ENCODE measurements at places on chromosomes 12 and 14.

DNA sequence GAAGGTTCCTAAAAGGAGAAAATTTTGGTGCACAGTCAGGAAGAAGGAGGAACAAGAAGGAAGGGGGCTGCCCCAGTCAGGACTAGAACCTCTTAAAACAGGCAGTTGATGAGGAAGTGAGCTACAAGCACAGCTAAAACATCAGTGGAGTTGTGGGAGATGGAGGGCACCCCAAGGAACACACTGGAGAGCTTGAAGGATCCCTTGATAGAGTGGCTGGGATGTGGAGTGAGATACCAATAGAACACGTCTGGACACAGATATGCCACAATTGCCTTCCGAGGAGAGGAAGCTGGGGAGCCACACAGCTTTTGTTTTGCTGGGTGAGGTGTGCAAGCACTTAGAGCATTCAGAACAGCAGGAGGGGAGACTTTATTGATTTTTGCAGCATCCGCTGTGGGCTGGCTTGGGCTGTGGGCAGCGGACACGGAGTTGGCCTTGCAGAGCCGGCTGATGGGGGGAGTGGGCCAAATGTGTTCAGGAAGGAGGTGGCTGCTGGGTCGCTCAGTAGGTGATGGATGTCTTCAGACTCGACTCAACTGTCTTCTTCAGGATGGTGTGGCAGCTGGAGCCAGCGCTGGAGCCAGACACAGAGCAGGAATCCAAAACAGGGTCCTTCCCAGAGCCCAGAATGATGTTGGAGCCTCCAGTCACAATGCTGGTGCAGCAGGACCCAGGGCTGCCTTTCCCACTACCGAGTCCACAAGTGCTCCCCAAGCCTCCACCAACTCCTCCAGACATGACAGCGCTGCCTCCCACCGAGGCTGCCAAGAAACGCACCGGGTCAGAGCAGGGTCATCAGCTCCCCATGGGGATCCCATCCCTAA is 4.7 kb upstream of the KRT79 start:
- no peak for DNase-seq

DNA sequence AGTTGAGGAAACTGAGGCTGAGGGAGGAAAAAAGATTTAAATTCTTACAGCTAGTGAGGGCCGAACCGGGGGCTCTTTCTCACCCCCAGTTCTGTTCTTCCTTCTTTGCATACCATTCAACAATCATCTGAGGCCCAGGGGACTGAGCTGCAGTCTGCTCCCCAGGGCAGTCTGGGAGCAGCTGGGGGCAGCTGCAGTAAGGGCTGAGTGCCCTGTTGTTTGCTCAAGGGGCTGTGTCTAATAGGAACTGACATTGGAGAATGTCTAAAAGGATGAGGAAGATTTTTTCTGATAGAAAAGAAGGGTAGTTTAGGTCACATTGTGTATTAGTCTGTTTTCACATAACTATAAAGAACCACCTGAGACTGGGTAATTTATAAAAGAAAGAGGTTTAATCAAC is 42.2 kb downstream of the SLC17A8 start:
- DNase-seq: no peak

DNA sequence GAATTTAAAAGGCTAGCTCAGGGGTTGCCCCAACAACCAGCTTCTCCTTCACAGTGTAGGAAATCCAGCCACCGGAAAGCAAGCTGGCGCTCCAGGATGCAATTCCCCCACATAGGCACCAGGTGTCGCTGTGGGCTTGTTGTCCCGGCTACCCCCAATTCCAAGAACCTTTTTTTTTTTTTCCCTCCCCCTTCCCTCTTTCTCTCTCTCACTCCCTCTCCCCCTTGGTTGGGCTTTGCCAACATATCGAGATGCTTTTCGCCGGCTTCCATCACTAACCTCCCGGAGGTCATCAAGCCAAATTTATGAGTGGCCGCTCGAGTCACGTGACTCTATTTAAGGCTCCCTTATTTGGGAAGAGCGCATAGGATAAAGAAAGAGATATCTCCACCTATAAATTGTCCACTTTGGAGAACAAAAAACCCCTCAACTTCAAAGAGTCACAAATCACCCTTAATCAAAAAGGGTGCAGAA is at the start of gene HOXC5:
Gene HOXC5 (plus strand): TSS at position 424 of the 474 bp plus-strand sequence. CDS start 73 bp downstream, outside the sequence.
- peak; percentile 98 for DNase-seq

- no peak for DNase-seq
Observed at GRCh38 chr14:93989939-93990338, 7.2 kb upstream of the CCDC197 start.

DNA sequence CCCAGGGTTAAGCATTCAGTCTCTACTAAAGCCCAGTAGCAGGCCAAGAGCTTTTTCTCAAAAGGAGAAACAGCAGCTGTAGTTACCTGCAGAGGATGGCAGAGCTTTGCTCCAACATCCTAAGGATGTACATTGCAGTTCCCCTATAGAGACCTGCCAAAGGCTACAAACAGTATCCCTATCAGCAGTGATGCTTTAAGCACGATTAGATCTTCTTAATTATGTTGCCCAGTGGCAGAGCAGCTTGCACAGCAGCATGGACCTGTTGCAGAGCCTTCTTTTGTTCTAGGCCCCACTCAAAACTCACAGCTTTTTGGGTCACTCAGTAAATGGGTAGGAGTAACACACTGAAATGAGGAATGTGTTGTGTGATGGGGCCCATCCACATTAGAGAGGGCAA is 46.4 kb upstream of the CRY1 start:
- no peak for DNase-seq

- no peak for DNase-seq
Observed at GRCh38 chr12:22682663-22683062, 57.7 kb downstream of the ETNK1 start.

DNA sequence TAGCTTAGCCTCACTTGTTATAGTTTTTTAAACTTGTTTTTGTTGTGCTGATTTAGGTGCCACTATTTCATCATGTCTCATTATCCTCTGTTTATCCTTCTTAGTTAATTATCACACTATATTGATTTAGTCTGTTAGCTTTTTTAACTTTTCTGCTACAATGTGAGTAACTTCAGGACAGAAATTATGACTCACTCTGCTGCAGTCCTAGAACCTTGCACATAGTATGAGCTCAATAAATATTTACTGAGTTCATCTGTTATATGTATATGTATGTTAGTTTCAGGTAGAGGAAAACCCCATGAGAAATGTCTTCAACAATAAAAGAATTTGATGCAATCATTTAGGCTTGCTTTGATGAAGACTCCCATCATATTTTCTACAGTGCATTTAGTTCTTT is 224.3 kb upstream of the NAV3 start:
- no peak for DNase-seq

GRCh38 chr12:44372259-44372658 is 503.9 kb downstream of the NELL2 start:
- peak; percentile 46 for DNase-seq

DNA sequence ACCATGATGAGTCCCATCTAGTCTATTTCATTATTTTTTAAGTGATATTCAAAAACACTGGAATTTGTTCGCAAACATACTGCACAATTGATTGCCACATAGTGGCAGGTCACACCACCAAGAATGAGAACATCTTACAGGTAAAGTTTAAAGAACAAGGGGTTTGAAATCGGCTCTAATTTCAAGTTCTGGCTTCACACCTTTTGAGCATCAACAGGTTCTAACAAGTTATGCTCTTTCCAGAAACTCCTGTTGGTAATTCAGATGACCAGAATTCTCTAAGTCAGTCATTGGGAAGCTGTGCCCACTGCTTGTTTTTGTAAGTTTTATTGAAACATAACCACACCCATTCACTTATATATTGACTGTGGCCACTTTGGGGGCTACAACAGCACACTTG is 336.3 kb downstream of the FUT8 start:
- DNase-seq: no peak

GRCh38 chr12:12201274-12201758 is 65.5 kb downstream of the LRP6 start:
- no peak for DNase-seq

DNA sequence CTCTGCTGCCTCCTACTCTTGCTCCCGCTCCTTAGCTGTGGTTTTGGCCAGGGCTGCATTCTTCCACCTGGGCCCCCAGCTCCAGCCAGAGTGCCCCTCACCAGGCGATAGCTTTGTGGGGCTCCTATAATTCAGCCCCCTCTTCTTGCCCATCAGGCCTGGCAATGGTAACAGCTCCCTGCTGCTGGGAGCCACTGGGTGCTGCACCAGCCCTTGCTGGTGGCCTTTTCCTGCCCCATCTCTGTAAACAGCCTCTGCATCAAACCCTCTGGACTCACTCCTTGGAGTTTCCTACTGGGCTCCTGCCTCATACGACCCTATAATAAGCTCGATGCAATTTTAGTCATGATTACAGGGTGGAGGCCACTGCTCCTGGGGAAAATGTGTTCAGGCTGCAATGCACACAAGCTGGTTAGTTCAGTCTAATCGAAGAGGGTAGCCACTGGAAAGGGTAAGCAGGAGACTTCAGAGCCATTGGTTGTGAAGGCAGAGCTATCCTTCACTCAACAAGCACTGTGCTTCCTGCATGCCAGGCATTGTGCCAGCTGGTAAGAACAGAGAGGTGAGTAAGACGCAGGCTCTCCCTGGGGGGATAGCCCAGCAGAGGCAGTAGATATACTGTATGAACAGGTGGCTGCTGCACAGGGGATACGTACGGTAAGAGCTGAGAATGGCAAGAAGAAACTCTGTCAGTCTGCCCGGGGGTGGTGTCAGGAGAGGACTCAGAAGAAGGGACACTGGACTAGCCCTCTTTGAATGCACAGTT is 24.7 kb downstream of the CLMN start:
- DNase-seq: peak; percentile 57

- DNase-seq: no peak
Observed at GRCh38 chr12:127678945-127679344, 588.0 kb upstream of the TMEM132C start.

GRCh38 chr12:65495233-65495632 is 216.8 kb downstream of the MSRB3 start:
- DNase-seq: peak; percentile 88

DNA sequence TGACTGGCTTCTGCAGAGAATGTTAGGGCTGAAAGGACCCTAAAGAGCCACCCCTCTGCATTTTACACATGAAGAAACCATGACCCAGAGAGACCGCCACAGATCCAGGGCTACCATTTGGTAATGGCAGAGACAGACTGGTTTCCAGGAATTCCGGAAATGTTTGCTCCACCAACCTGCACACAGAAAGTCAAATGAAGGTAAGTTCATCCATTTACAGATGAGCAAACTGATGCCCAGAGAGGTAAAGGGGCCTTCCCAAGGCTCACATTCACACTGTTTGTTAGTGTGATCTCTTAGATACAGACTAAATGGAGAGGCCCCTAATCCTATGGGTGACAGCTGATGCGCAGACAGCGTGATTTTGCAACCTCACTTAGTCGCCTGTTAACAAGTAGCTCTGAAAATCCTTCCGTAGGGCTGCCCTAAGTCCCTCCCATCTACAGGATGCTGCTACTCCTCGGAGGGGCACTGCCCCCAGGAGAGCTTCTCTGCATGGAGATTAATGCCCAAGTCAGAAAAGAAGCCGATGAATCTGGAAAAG is 33.8 kb downstream of the ZFP36L1 start:
- DNase-seq: no peak

GRCh38 chr14:95935228-95935822 is 58.7 kb downstream of the TUNAR start:
- DNase-seq: peak; percentile 30

- no peak for DNase-seq
Observed at GRCh38 chr12:115914122-115914521, 363.4 kb downstream of the MED13L start.

GRCh38 chr12:31759632-31760459 is 31.0 kb upstream of the AMN1 start:
- DNase-seq: no peak

DNA sequence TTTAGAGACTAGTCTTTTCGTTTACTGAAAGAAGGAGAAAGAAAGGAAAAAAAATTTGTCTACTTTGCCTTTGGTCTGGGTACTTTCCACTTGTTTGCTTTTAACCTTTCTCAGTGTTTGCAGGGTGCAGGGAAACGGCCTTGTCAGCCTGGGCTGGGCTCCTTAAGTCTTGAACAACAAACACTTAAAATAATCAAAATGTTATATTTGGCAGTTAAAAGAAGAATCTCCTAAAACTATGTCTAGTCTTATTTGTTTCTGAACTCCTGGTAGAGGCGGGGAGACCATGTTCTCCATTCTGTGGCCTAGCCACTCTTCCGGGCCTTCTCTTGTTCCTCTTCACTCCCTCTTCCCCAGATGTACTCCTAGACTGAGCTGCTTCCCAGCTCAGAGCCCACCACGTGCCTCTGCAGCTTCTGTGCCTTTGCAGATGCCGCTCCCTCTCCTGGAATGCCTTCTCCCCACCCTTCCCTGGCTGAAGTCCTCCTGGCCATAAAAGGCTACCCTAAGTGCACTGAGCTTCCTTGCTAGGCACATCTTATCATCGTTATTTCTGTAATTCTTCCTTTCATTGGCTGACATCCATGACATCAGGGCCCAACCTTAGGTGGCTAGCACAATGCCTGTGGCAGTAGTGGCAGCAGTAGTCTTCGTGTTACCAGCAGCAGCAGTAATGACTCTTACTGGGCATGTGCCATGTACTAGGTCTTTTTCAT is 432.9 kb downstream of the ZFP36L1 start:
- no peak for DNase-seq

DNA sequence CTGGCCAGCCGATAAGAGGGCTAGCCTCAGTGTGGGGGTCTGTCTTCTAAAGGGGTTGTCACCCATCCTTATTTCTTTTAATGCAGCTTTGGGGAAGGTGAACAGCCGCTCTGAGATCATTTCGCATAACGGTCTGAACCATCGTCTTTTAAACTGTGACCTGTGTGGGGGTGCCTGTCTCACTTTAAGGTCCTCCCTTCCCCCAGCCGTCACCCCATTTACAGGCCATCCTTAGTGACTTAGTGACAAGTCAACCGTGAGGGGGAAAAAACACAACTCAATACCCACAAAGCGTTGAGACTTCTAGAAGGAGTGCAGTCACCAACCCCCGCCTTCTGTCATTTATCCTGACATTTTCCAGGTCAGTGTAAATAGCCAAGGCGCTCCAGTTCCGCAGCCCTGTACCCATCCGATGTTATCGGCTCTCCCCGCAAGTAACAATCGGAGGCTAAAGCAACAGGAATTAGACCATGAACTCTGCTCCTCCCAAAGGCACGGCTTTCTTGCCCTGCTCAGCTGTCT is 505 bp upstream of the DENND5B start:
- no peak for DNase-seq

- peak; percentile 51 for DNase-seq
Observed at GRCh38 chr14:64983439-64984310, 3.0 kb upstream of the FNTB start.

DNA sequence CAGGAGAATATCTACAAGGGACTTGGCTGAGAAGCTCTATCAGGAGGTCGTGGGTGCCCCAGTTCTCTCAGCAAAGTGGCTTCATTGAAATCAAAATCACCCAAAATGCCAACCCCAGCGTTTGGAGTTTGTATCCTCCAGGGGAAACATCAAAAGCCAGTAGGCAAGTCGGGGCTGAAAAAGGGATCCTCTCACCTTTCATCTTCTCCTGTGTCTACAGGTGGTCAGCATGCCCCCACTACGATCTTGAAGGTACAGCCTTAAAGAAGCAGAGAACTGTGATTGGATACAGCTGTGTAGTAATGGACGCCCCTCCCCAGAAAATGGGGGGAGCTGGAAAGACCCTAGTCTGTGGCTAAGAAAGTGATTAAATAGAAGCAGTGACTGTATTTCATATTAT is 22.2 kb downstream of the HRK start:
- no peak for DNase-seq

- no peak for DNase-seq
Observed at GRCh38 chr12:133220521-133220920, 15.2 kb downstream of the ANHX start.
